Bronchial smooth muscle cell (primary cell): ENCODE measurements at places on chromosomes 13 and 19. TPM values are rescaled to one million over a fixed set of nuclear protein-coding genes. Genes with fewer than 3 reads are reported as not detected.

CGB8 gene
- not detected in 2 replicates for total RNA-seq

ADGRL1 gene
- 2.0 and 3.8 TPM in 2 replicates for total RNA-seq

CEACAM16 gene
- 0.09 TPM in 1 of 2 replicates, not detected in the other for total RNA-seq

PSG5 gene
- 3.8 TPM in 1 of 2 replicates, not detected in the other for total RNA-seq

ZNF723 gene
- total RNA-seq: not detected in 2 replicates

PDCD2L gene
- total RNA-seq: 6.6 and 13.0 TPM in 2 replicates

KLK15 gene
- total RNA-seq: 0.09 TPM in 1 of 2 replicates, not detected in the other

TSSK6 gene
- total RNA-seq: 1.9 and 2.2 TPM in 2 replicates

ONECUT3 gene
- not detected in 2 replicates for total RNA-seq

TMEM238 gene
- 0.16 TPM in 1 of 2 replicates, not detected in the other for total RNA-seq

PLA2G4C gene
- total RNA-seq: 3.0 and 31.0 TPM in 2 replicates

RAB3A gene
- total RNA-seq: 3.2 and 11.1 TPM in 2 replicates

KRTDAP gene
- total RNA-seq: not detected in 2 replicates

C19orf33 gene
- total RNA-seq: 1.5 and 8.8 TPM in 2 replicates

F2RL3 gene
- 0.09 TPM in 1 of 2 replicates, not detected in the other for total RNA-seq

CCDC8 gene
- 40.5 and 50.6 TPM in 2 replicates for total RNA-seq

LHB gene
- not detected in 2 replicates for total RNA-seq

VSIG10L gene
- 0.32 and 0.43 TPM in 2 replicates for total RNA-seq

CCL25 gene
- 0.16 TPM in 1 of 2 replicates, not detected in the other for total RNA-seq

SGCG gene
- 1.3 and 4.6 TPM in 2 replicates for total RNA-seq

CYP2B6 gene
- total RNA-seq: not detected in 2 replicates
